ENCODE measurements at places on chromosomes 2 and 18. TPM values are rescaled to one million over a fixed set of nuclear protein-coding genes. Genes with fewer than 3 reads are reported as not detected.

The CREG2 gene
- not detected for total RNA-seq

- DNase-seq: no peak
Observed at GRCh38 chr18:44742718-44743311, 62.1 kb downstream of the SETBP1 start.

GRCh38 chr2:27992787-27993401, 102.4 kb downstream of the BABAM2 start:
- DNase-seq: peak; percentile 38

DNA sequence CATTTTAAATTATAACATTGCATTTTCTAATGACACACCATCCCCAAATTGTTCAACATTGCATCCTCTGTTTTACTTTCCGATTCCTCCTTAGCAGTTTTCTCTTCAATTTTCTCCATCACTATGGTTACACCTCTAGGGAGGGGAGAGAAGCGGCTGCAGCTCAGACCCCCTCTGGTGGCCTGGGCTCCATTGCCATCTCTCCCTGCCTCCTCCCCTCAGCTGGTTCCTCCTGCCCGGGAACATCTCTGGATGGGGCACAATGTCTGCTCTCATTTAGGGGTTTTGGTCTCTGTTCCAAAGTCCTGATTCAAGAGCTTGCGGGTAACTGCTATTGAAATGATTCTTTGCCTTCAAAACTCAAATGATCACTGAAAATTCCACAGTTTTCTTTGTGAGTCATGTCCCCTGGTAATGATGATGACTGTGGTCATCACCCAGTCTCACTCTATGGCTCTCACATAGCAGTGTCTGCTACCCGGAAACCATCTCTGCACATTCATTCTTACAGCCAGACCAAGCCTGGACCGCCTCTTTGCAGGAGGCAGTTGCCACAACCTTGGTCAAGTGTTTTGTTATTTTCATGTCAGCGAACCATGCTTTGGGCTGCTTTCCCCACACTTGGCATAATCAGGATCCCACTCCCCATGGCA, 263.9 kb downstream of the ALPK2 start:
- DNase-seq: peak; percentile 69

The CXCR2 gene
- not detected for total RNA-seq

DNA sequence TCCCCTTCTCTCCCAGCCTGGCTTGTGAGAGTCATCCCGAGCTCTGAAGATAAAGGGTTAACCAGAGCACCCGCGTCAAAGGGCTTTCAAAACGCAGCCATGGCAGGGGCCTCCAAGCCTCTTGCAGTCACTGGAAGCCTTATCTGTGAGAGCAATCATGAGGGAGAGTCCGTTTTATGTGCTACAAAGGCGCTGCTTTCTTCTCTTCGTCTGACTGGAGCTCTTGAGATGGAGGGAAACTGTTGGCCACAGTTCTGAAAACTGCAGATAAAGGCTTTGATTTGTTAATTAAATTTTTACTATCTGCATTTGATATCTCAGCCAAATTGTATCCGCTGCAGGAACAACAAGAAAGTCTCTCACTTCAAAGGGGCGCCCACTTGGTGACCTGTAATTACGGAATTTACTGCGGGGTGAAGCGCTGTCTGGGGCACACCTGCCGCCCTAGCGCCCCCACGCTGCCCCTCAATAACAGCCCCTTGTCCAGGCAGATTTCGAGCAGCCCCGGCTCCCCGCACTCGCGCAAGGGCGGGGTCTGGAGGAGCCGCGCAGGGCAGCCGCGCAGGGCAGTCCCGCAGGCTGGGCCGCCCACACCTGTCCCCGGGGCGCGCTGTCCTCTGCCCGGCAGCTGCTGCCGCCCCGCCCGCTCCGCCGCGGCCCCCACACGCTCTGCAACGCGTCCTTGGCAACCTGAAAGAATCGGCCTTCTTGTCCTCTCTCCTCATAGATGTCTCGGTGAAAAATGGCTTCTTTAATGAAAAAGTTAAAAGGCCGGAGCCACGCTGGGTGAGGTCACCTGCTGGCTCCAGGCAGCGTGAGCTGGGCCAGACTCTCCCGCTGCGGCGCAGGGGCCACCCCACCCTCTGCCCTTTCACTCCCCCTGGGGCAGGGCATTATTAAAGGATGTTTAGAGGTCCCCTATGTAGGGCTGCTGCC, 217.9 kb downstream of the VAPA start:
- DNase-seq: no peak

DNA sequence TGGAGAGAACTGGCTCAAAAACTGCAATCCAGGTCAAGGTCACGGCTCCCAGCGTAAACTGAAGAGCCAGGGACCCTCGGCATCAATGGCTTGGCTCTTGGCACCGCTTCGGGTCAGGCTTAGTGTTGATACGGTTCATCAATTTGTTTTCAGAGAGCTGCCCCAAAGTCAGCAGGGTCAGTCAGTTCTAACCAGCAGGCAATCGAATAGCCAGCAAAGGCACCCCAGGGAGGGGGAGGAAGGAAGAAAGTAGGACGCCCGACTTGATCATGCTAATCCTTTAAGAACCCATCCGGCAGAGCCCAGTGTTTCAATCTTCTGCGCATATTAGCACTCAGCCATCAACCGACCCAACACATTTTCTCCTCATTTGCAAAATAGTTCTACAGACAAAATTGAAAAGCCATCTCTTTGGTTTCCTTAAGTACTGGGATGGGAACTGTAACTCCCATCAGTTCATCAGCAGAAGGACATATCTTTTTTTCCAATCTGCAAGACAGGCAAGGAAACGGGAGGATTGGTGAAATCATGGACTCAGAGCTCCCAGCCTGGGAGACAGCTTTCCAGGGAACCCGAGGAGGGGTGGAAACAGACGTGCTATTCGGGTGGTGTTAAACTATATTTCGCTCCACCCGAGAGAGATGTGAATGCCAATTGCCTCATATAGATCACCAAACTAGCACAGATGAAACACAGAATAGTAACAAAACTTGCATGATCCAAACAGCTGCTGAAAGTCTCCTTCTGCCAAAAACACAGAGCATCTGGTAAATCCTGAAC, 40.7 kb upstream of the CABLES1 start:
- DNase-seq: no peak

The DSG1 gene
- total RNA-seq: not detected

The CGREF1 gene
- not detected for total RNA-seq

GRCh38 chr2:189865826-189866225, 81.6 kb downstream of the PMS1 start:
- no peak for DNase-seq

- peak; percentile 56 for DNase-seq
Observed at GRCh38 chr2:88590998-88591613, 36.2 kb downstream of the EIF2AK3 start.

DNA sequence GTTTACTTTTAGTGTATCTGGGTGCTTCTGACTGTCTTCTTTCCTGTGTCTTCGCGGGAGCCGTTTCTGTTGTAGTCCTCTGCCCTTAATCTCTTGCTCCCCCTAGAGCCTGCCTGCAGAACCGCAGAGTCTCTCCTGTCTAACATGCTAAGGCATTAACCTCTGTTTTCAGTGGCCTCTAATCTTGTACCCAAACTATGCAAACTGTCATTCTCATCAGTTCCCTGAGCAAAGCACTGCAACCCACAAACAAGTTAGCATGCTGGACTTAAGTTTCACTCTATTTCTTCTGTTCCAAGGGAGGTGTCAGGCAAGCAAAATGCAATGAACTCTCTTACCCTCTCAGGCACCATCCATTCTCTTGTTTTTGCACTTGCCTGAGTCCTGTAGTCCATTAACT, 138.4 kb downstream of the OTX1 start:
- peak; percentile 57 for DNase-seq

- DNase-seq: no peak
Observed at GRCh38 chr2:6960659-6961058, 43.4 kb downstream of the RNF144A start.

DNA sequence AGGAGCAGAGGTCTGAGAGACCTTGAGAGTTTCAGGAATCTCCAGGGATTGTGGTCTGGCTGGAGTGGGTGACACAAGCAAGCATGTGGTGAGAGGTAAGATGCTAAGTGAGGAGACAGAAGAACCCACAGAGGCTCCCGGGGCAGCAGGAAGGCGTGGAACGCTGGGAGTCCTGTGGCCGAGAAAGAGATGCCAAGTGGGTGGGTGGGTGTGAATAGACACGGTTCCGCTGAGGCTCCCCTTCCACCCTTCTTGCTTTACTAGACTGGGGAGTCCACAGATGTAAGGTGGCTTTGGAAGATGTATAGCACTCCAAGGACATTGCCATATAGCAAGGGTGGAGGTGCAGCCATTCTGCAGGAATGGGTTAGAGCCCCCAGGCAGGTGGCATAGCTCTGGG, 4.2 kb downstream of the TEX51 start:
- DNase-seq: no peak

- no peak for DNase-seq
Observed at GRCh38 chr18:9855681-9856080, 30.1 kb upstream of the TXNDC2 start.

The GTF3C2 gene
- 34.5 TPM for total RNA-seq

DNA sequence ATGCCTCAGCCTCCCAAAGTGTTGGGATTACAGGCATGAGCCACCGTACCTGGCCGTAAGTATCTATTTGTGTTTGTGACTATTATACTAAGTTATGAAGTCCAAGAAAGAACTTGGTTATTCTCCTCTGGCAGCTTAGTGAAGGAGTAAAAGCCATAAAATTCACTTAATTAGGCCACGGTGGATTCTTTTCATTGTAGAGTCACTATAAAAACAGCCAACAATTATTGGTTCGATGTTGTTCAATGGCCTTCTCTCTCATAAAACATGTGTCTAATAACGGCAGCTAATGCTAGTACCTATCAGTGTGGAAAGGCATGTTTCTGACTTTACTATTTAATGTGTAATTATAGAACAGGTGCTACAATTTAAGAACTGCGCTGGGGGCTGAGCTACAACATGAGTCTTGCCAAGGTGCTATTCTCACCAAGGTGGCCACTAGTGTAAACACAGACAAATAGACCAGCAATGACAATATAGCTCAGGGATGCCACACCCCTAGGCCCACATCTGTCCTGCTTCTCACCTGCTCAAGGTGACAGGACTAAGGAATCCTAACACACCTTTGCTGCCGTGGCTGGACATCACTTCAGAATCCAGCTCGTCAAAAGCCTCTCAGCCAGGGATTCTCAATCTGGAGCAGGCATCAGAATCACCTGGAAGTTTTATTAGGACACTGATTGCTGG, 17.2 kb downstream of the ATP8B1 start:
- DNase-seq: no peak

The AQP12A gene
- total RNA-seq: not detected

The ALPP gene
- total RNA-seq: not detected

- DNase-seq: no peak
Observed at GRCh38 chr2:241615041-241615440, 21.9 kb downstream of the THAP4 start.

The TPGS2 gene
- 147 TPM for total RNA-seq

The ROCK1 gene
- 66.3 TPM for total RNA-seq

The NLRC4 gene
- not detected for total RNA-seq

- DNase-seq: no peak
Observed at GRCh38 chr18:31241900-31242409, 76.0 kb upstream of the DSG1 start.

- no peak for DNase-seq
Observed at GRCh38 chr2:215461836-215462532, 26.1 kb upstream of the FN1 start.

Measured in HFFc6 (cell line).